Neuronal stem cell (in vitro differentiated cells): ENCODE measurements at places on chromosomes 3 and 15.
A peak's percentile ranks its signal among the peaks of the same experiment; 100 is the strongest.

GRCh38 chr3:196156160-196156559, 55.0 kb downstream of the ZDHHC19 start:
- DNase-seq = no peak

DNA sequence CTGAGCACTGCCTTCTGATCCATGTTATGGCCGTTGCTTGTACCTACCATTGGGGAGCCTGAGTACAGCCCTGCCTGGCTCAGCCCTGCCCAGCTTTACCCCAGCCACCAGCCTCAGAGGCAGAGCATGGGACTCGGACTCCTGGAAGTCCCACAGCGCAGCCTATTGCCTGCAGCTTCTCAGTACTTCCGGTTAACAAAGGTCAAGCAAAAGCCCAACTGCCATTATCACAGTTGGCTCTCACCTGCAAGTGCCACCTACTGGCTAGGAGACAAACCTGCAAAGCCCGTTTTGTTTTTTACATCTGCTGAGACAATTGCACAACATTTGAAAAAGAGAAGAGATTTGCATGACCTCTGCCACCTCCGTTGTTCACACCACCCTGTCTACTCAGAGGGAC, 1081.7 kb downstream of the NAALADL2 start:
- DNase-seq = no peak

GRCh38 chr3:136042608-136043221, 77.2 kb downstream of the PPP2R3A start:
- peak; percentile 15 for DNase-seq

GRCh38 chr15:89647191-89647851, 7.9 kb downstream of the KIF7 start:
- DNase-seq = peak; percentile 64

DNA sequence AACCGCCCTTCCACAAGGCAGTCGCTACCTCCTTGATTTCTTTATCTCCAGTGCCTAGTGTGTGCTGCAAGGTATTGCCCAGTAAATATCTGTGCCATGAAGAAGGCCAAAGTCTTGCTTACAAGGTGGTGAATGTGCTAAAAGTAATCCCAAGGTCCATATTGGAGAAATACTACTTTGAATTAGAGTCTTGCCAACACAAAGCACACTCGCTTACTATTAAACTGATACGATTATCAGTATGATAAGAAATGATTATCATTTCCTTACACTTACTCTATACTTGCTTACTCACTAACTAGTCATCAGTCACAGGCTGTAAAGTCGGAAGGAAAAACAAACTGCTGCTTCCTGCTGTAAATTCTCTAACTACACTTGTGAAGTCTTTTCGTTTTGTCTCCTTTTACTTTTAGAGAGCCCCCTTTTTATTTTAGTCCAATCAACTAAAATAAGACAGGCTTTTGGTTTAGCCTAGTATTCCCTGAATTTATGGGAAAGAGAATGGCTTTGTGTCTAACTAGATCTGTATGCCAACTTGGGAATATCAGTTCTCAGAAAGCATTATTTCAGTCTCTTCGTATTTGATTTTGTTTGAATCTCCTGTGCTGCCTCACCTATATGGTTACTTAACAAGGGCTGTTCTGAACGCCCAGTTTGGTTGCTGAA, 107.1 kb upstream of the TSC22D2 start:
- DNase-seq = no peak

- no peak for DNase-seq
These were observed 35.2 kb downstream of the SSR3 start for GRCh38 chr3:156519758-156520162.
